ENCODE measurements at places on chromosomes 12 and 14.

- no peak for DNase-seq
Measured at GRCh38 chr12:79673354-79673753, 17.4 kb downstream of the PAWR start.

DNA sequence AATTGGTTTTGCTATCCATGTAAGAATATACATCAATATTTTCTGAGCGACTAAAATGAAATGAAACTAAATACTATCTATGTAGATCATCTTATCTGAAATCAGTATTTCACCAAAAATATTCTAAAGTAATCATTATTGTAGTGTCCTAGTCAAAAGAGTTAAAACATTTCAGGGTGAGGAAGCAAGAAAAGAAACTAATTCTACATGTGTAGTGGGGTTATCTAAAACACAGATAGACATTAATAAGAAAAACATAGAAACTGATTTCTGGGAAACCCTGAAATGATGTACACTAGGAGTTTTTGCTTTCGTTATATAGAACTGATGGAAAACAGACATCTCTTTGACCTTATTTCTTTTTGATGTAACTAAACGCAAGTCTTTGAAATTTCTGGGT is 257.9 kb downstream of the SSPN start:
- DNase-seq = no peak

DNA sequence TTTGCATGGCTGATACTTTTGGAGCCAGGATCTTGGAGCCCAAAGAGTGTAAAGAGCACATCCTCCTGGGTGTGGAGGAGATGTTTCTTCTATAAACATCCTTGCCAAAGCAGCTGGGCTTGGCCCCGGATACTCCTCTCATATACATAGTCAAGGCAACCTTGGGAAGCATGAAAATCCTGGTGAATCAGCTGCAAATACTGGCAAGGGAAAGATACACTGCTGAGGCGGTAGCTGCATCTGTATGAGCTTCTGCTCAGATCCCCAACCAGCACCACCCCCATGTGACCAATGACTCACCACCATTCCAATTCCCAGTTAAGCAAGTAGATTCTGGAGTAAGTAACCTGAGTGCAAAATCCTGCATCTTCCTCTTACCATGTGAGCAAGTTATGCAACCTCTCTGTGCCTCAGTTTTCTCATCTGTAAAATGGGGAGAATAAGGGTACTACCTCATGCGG is 567.4 kb downstream of the MED13L start:
- DNase-seq = no peak

DNA sequence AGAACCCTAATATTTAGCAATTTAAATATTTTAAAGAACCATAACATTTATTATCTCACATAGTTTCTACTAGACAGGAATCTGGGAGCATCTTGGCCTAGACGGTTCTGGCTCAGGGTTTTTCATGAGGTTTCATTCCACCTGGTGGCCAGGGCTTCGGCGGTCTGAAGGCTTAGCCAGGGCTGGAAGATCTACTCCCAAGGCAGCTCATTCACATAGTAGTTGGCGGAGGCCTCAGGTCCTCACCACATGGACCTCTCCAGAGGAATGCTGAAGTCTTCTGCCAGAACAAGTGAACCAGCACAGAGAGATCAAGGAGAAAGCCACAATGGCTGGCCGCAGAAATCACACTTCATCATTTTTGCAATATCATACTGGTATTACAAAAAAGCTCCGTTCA is 68.2 kb downstream of the SINHCAF start:
- DNase-seq = no peak

All from activated CD8-positive, alpha-beta memory T cell treated with anti-CD3 and anti-CD28 coated beads, Interleukin-2, amount 50 U/mL, for 48 hours (primary cell).